ENCODE measurements at places on chromosomes 5 and 9. TPM values are rescaled to one million over a fixed set of nuclear protein-coding genes. Genes with fewer than 3 reads are reported as not detected.

RAI14 gene
- 149 TPM for total RNA-seq

PCDHGB6 gene
- 1.5 TPM for total RNA-seq

ABL1 gene
- 21.8 TPM for total RNA-seq

ZNF462 gene
- 4.9 TPM for total RNA-seq

DNA sequence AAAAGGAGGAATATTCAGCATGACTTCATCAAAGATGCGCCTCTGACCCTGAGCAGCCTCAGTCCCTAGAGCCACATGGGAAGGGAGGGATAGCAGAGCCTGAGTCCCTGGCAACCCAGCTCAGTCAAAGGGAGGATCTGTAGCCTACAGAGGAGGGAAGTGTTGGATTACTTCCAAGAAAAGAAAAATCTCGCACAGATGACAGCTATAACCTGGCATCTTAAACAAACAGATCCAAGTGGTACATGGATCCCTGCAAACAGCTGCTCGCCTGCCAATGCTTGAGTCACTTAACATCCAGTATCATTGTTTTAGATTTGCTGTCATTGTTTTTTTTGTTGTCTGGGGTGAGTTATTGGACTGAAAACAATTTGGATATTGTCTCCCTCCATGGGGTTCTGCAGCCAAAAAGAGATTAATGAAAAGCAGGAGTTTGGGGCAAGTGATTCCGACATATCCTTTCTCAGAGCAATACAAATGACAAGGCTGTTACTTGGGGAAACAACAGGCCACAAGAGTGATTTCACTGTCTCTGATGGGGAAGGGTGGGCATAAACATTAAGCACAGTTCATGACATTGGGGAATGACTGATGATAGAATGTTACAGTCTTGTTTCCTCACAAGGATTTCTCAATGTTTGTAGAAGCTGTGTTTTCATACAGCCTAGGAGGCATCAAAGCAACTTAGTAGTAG lies 153.5 kb upstream of the KIF2A start:
- no peak for DNase-seq

GRCh38 chr9:127102176-127102575 lies 20.3 kb downstream of the ANGPTL2 start:
- no peak for DNase-seq

- DNase-seq: peak; percentile 8
These were observed 60.1 kb downstream of the MAT2B start for GRCh38 chr5:163565492-163565891.

DNA sequence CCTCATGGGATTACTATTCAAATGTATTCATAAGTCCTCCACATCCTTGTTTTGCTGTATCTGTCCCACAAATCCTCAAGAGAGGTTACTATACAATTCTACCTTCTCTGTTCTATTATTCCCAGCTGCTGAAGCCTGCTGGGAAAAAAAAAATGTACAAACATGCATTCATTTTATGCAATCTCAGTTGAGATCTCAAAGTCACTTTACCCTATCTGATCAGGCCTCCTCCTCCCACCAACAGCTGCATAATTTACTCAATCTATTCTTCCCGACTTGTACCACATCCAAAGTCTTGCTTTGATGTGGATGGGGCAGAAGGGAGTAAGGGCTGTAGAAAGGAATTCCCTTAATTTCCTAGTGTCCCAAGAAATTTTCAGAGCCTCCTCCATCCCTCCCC lies 28.6 kb downstream of the PSIP1 start:
- no peak for DNase-seq

DNA sequence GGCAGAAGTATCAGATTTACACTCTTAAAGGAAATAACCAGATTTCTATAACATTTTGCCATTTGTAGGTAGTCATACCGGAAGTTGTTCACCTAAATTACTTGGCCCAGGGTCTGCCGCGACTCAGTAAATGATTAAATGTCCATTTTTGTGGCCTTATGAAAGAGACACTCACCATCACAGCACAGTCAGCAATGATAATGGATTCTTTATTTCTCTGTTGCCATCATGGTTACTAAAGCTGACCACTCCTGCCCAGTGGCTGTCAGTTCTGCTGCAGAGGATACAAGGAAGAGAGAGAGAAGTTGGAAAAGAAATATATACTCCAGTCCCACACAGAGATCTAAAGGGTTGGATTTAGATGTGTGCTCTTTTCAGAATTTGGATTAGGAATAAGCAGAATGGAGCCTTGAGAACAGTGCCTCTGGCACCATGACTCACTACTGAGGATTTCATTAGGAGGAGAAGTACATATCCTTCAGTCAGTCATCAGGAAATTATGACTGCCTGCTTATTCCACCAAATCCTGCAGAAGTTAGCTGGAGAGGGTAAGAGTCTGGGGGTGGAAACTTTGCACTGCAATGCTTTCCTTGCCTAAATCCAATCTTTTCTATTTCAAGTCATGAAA lies 72.8 kb upstream of the EFNA5 start:
- DNase-seq: no peak

GRCh38 chr5:79119486-79119885 lies 7.9 kb downstream of the BHMT start:
- no peak for DNase-seq

- DNase-seq: no peak
These were observed 261.8 kb upstream of the IRX1 start for GRCh38 chr5:3333836-3334235.

- DNase-seq: no peak
These were observed 44.6 kb downstream of the CXXC5 start for GRCh38 chr5:139692679-139693308.

- peak; percentile 54 for DNase-seq
These were observed 24.0 kb downstream of the NNT start for GRCh38 chr5:43627028-43627427.

DNA sequence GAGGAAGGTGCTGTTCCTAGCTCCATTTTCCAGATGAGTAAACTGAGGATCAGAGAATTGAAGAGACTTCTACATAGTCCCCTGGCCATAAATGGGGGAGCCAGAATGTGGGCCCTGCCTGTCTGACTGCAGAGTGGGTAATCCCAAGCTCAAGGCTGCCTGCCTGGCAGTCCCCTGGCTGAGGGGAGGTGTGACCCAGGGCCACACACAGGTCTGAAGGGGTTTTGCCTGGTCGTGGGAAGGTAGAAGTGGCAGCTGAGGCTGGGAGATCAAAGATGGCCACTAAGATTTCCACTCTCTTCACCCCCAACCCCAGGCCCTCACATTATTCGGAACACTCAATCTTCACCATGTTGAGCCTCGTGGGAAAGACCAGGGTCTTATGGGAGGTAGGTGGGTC lies 176.3 kb downstream of the MACROH2A1 start:
- DNase-seq: no peak

GRCh38 chr5:167796672-167797071 lies 494.8 kb upstream of the WWC1 start:
- no peak for DNase-seq

- peak; percentile 45 for DNase-seq
These were observed 27.7 kb downstream of the FUBP3 start for GRCh38 chr9:130606887-130607600.

DNA sequence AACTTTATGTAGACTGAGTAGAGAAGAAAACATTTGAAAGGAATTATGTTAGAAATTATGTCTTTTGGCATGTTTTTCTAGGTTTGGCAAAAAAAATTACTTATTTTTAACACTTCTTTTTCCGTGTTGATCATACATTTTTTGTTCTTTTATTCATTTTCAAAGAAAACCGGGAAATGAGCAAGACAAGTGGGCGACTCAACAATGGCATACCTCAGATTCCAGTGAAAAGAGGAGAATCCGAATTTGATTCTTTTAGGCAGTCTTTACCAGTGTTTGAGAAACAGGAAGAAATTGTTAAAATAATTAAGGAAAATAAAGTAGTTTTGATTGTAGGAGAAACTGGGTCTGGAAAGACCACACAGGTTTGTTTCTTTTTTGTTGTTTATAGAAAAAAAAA lies 12.9 kb downstream of the YTHDC2 start:
- no peak for DNase-seq

All from dermis microvascular lymphatic vessel endothelial cell (primary cell).